ENCODE measurements at places on chromosomes 3 and 15. TPM values are rescaled to one million over a fixed set of nuclear protein-coding genes. Genes with fewer than 3 reads are reported as not detected.

DNA sequence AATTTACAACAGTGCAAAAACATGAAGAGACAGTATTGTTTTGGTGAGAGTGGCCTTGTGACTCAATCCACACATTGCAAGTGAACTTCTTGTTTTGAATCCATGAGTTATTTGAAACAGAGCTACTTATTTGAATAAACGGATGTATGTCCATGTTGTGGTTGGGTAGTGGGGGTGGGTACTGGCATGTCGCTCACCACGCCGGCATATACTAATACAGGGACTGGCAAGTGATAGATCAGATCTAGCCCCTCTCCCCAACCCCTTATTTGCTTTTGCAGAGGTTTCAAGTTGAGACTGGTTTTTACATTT lies 83.8 kb downstream of the EDEM1 start:
- DNase-seq = no peak

- DNase-seq = no peak
These were observed 30.5 kb upstream of the LIPC start for GRCh38 chr15:58401276-58401675.

UCN2 gene
- 0.19 TPM for total RNA-seq

DNA sequence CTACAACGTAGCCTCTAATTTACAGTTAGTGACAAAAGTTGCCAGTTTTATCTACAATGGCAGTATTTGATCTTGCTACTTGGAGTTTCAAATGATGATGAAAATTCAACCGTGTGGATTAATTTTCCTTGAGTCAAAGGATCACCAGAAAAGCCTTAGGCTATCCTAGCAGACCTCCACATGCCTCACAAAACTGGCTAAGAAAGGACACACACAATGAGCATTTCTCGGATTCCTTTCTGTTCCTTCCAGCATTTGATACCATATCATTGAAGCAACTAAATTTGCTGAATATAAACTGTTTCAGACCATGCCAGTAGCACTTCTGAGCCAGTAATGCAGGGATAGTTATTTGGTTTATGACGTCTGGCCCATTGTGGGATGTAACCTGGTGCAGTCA lies 587.4 kb upstream of the MDFIC2 start:
- no peak for DNase-seq

GRCh38 chr3:9104121-9104520 lies 140.8 kb upstream of the RAD18 start:
- no peak for DNase-seq
